Stimulated activated CD4-positive, alpha-beta T cell treated with anti-CD3 and anti-CD28 coated beads, Interleukin-2, amount 100 ng/mL, for 4 hours (primary cell): ENCODE measurements at places on chromosomes 4 and X.

- no peak for DNase-seq
These were observed 12.7 kb upstream of the AADAT start for GRCh38 chr4:170102426-170102825.

DNA sequence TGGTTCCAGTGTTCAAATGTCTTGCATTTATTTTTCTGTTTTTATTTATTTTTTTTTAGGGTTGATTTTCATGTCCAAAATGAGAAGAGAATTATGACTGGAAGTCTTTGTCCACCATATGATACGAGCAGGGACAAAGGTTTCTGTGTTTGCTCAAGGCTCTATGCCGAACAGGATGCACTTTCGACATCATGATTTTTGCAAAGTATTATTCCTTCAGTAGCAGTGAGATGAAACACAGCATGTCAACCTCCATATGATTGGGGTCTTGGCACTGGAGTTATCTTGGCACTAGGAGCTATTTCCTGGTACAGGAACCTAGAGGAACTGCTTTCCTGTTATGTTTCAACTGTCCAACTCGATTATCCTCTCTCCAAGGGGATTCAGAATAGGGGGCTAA is 72.6 kb downstream of the UCHL1 start:
- no peak for DNase-seq

GRCh38 chr4:109985993-109986974 is 73.6 kb downstream of the EGF start:
- no peak for DNase-seq

DNA sequence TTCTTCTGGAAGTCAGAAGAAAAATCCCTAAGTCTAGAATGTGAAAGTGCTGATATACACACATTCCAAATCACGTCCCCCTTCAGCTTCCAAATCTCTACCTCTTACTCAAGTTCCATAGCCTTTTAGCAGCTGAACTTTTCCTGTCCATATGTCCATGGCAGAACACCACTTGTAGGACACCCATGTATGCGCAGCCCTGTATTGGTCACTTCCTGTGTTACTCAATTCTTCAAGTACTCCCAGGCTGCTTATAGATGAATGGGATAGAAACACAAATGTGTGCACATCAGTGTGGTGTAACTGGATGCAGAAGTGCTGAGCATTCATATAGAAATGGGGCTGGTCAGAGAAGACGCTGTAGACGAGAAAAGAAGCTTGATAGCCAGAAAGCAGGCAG is 18.8 kb downstream of the SRPX2 start:
- DNase-seq, result no peak

- no peak for DNase-seq
These were observed 131.9 kb upstream of the SMIM31 start for GRCh38 chr4:164621886-164622521.

DNA sequence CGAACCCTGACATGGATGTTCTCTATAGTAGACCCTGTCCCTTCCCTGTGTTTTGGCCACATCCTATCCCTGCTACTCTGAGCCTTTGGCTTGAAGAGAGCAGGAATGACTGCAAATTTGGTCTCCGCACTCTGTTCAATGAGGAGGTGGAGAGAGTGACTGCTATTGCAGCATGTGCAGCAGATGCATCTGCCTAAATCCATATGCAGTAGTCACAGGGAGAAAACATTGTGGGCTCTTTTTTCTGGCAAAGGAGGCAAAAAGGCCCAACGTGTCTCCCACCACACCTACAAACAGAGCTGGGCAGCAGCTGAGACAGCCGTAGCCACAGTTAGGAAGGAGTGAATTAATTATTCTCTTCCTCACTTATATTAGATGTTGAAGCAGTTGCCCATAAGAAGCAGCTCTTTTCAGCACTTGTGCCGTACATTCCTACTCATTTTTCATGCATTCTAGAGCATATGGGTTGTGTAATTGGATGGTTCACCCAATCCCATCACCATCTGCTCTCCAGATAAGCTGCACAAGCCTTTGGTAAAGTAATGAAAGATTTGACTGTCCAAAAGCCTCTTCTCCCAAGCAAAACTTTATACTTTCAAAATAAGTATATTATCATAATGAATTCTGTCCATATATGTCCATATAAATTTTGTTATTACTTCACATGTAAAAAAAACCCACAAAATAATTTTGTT is 147.9 kb upstream of the FAM47A start:
- no peak for DNase-seq

- no peak for DNase-seq
These were observed 33.3 kb downstream of the APBB2 start for GRCh38 chr4:41181037-41181436.

DNA sequence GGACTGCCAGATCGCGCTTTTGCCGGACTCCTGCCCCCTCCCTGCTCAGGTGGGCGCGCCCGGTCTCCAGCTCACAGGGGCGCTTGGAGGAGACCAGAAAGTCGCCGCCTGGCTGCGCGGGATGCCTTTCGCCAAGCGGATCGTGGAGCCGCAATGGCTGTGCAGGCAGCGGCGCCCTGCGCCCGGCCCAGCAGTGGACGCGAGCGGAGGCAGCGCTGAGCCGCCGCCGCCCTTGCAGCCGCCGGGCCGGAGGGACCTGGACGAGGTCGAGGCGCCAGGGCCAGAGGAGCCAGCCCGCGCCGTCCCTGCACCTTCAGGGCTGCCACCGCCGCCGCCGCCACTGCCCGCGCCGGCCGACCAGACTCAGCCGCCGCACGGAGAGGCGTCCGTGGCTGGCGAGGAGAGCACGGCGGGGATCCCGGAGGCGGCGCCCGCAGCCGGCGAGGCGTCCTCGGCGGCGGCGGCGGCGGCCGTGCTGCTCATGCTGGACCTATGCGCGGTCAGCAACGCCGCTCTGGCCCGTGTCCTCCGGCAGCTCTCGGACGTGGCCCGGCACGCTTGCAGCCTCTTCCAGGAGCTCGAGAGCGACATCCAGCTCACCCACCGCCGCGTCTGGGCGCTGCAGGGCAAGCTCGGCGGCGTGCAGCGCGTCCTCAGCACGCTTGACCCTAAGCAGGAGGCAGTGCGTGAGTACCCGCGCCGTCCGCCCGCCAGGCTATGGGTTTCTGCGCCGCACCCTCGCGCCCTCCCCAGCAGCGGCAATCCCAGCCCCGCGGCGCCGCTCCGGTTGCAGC is 834 bp downstream of the NHS start:
- DNase-seq, result no peak
